MG63 (cell line): ENCODE measurements at places on chromosomes 4 and X. TPM values are rescaled to one million over a fixed set of nuclear protein-coding genes. Genes with fewer than 3 reads are reported as not detected.

DNA sequence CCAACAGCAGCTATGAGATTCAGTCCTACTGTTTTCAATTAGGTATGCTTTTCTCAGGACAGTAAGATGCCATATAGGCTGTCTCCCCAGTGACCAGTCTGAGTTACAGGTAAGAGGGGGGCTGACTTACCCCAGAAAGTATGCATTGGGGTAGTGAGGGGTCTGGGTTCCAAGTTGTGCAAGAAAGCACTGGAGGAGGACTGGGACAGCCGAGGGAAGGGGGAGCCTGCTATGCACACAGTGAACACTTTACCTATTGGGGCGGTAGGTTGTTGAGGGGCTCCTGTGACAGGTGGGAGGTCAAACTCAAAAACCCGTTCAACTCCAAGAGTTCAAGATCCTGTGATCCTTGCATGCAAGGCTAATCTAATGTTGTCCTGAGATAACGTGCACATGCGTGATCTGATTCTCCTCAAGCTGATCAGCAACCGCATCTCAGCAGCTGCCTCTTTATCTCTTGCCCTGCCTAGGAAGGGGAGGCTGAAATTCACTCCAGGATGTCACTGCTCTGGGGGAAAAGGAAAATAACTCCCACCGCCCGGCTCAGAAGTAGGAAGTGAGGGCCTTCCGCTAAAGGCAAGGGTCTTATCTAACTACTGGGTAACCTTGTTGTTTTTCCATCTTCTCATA is 108.8 kb upstream of the KIT start:
- DNase-seq, result no peak

GRCh38 chr4:122827258-122827878 is 737 bp downstream of the FGF2 start:
- DNase-seq, result peak; percentile 57

GRCh38 chrX:100747703-100748102 is 15.8 kb upstream of the SYTL4 start:
- DNase-seq, result no peak

GRCh38 chrX:109925656-109926055 is 77.3 kb upstream of the TMEM164 start:
- no peak for DNase-seq

DNA sequence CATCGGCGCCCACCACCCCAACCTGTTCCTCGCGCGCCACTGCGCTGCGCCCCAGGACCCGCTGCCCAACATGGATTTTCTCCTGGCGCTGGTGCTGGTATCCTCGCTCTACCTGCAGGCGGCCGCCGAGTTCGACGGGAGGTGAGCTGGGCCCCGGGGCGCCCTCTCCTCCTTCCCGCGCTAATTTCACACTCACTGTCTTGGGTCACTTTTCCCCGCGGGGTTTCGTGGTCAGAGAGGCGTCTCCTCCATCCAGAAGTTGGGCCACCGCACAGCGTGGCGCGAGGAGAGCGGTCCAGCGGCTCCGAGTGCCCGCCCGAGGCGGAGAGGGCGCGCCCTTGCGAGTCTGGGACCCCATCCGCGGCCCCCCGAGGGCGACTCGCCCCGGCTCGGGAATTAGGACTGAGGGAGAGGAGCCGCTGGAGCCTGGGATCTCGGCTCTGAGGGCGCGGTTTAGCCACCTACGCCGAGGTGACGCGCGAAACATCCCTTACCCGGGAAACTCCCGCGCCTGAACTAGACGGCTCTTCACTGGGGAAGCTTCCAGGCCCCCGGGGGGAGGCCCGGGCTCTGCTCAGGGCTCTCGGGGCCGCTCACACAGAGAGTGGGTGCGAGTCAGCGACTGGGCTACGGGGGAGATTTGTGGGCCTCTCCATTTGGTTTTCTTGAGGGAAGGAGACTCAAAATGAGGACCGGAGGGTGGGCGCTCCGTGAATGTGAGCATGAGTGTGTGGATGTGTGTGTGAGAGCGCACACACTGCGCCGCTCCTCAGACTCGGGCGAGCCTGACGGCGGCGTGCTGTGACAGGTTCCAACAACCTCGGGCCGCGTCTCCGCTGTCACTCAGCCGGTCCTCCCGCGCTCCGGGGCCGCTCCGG is 551 bp downstream of the NPNT start:
- DNase-seq, result peak; percentile 24

DNA sequence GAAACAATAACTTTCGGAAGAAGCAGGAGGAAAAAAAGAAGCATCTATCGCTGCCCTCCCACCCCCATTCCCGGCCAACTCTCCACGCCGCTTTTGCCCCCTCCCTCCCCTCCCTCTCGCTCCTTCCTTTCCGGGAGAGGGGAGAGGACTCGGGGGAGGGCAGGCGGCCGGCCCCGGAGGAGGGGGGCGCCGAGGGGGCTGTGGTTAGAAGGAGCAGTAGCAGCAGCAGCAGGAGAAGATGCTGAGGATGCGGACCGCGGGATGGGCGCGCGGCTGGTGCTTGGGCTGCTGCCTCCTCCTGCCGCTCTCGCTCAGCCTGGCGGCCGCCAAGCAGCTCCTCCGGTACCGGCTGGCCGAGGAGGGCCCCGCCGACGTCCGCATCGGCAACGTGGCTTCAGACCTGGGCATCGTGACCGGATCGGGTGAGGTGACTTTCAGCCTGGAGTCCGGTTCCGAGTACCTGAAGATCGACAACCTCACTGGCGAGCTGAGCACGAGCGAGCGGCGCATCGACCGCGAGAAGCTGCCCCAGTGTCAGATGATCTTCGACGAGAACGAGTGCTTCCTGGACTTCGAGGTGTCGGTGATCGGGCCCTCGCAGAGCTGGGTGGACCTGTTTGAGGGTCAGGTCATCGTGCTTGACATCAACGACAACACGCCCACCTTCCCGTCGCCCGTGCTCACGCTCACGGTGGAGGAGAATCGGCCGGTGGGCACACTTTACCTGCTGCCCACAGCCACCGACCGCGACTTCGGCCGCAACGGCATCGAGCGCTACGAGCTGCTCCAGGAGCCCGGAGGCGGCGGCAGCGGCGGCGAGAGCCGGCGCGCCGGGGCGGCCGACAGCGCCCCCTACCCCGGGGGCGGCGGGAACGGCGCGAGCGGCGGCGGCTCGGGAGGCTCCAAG is 1.3 kb downstream of the PCDH7 start:
- no peak for DNase-seq

DNA sequence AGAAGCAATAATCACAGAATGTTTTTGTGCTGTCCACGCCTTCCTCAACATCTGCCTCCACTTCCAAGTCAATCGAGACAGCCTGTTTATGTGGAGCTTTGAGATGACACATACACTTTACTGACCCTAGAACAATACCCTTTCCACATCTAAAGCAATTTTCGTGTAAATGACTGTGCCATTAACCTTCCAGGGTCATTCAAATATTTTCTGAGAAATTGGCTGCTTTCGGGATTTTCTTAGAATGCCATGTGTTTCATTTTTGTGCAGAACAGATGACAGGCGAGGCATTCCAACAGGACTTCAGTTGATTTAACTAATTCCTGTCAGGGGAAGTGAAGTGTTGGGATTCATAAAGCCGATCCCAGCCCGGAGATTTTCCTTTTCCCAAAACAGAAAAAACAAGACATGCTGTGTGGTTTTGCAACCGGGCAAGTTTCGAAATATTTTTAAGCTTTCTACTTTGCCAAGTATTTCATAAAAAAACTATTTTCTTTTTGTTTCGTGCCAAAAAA is 73.9 kb downstream of the SORBS2 start:
- DNase-seq, result no peak

GRCh38 chrX:10017872-10018271 is 50.7 kb downstream of the CLDN34 start:
- peak; percentile 20 for DNase-seq

DNA sequence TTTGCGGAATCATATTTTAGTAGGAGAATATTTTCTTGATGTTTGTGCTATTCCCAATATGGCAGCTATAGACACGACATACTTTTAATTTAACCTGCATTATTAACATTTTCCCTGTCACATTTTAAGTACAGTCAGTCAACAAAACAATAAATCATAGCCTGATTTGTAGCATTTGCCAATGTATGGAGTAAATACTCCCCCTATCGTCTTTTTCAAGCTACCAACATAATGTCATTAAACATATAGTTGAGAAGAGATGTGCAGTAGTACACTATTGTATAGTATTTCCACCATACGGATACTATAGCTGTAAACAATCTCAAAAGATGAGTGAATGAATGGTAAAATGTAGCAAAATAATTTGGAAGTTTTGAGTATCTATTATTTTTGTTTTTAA is 303.7 kb upstream of the MAGEB2 start:
- no peak for DNase-seq

DNA sequence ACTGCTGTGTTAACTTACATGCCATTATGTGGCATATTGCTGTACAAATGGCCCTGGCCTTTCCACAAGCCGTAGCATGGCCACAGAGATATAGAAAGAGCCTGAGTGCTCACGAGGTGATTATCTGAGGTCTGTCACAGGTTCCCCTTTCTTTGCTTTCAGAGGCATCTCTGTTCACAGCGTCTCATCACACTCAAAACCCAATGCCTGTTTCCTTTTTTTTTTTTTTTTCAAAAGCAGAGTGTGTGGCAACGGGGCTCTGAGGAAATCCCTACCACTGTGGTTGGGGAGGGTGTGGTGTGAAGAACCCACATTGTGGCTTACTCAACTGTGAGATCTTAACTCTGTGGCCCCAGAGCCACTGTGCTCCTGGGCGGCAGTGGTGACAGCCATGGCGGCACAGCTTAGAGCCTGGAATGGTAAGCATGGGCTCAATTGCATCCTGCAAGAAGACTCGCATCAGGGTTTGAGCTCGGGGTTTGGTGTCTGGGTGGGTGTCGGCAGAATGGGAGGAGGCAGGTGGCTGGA is 30.8 kb downstream of the RTL5 start:
- no peak for DNase-seq

Gene NWD2
- total RNA-seq, result not detected in 2 replicates

Gene DRD5
- not detected in 2 replicates for total RNA-seq

Gene RAB28
- total RNA-seq, result 9.5 and 22.3 TPM in 2 replicates

Gene CLCN4
- 2.3 and 7.1 TPM in 2 replicates for total RNA-seq
